ENCODE measurements at places on chromosomes 1 and 21.

- DNase-seq, result no peak
Measured at GRCh38 chr1:198361237-198361767, 179.2 kb downstream of the ATP6V1G3 start.

DNA sequence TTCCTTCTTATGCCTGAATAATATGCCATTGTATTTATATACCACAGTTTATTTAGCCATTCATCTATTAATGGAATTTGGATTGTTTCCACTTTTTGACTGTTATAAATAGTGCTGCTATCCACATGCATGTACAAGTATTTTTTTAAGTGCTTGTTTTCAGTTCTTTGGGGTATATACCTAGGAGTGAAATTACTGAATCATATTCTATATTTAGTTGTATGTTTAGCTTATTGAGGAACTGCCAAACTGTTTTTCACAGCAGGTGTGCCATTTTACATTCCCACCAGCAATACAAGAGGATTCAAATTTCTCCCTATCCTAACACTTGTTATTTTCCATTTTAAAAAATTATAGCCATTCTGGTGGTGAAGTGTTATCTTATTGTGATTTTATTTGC is 7.6 kb upstream of the HJV start:
- no peak for DNase-seq

DNA sequence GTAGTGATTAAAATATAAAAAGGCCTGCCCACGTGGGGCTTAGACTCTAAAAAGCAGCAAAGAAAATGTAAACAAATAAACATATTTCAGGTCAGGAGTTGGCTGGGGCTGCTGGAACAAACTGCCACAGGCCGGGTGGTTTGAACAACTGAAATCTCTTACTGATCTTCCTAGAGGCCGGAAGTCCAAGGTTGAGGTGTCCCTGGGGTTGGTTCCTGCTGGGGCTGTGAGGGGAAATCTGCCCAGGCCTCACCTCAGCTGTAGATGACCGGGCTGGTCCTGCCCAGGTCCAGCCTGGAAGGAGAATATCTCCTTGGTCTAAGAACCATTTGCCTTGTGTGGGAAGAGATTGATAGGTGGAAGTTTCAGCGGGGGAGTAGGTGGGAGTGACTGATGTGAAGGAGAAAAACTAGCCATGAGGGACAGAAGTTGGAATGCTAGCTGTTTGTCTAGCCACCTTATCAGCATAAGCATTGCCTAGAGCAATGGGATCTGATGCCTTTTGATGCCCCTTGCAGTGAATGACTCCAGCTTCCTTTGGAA is 221.1 kb downstream of the DYRK1A start:
- DNase-seq, result no peak

GRCh38 chr1:99685516-99686180 is 39.7 kb downstream of the PALMD start:
- peak; percentile 84 for DNase-seq

GRCh38 chr21:14284481-14284880 is 68.5 kb downstream of the RBM11 start:
- DNase-seq, result no peak

- no peak for DNase-seq
Measured at GRCh38 chr1:7587773-7588456, 183.2 kb upstream of the VAMP3 start.

- no peak for DNase-seq
Measured at GRCh38 chr1:95325349-95325748, 91.3 kb downstream of the RWDD3 start.

DNA sequence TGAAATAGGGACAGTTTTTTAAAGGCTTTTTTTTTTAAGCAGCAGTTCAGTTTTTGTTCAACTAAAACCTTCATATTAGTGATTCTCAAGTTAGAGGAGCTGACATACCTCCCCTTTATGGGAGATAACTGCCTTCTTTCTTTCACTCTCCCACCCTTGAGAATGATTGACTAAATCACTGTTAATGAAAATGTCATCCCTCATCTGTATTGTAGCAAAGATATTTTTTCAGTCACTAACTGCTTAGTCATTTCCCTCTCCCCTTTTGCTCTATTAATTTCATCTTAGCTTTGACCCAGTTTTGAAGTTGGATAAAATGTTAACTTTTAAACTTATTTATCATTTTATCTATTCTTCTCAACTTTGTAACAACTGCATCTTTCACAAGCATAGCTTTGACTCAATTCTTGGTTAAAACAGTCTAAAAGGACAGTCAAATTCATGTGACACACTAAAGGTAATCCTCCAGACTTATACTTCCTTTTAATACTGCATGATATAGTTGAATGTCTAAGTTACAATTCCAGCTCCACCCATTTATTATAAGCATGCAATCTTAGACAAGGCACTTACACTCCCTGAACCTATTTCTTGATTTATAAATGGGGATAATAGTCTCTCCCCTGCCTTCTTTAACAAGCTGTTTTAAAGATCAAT is 17.1 kb downstream of the CAPZA1 start:
- no peak for DNase-seq

- peak; percentile 68 for DNase-seq
Measured at GRCh38 chr1:63326106-63326472, 3.7 kb downstream of the FOXD3 start.

- DNase-seq, result no peak
Measured at GRCh38 chr1:47450606-47451005, 12.8 kb downstream of the FOXD2 start.

GRCh38 chr1:160494620-160495019 is 28.4 kb downstream of the SLAMF6 start:
- DNase-seq, result peak; percentile 8

GRCh38 chr1:228280106-228280901 is 72.5 kb downstream of the OBSCN start:
- no peak for DNase-seq

GRCh38 chr1:93670141-93670540 is 11.5 kb downstream of the BCAR3 start:
- DNase-seq, result no peak

DNA sequence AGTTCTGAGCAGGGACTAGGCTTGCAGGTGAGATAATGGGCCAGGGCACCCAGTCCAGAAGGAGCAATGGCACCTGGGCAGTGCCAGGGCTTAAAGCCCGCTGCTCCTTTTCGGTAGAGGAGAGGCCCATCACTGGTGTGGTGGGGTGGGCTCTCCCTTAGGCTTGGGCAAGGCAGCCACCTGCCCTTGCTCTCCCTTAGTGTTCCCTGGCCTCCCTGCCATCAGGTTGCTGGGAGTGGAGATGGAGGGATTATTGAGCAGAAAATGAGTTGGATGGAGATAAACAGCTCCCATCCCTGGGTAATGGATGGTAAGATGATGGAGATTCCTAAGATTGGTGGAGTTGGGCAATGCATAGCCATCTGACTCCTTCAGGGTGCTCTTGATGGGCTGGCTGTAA is 7.9 kb downstream of the MYOG start:
- DNase-seq, result no peak

GRCh38 chr1:229156872-229157271 is 114.0 kb upstream of the RAB4A start:
- peak; percentile 44 for DNase-seq

DNA sequence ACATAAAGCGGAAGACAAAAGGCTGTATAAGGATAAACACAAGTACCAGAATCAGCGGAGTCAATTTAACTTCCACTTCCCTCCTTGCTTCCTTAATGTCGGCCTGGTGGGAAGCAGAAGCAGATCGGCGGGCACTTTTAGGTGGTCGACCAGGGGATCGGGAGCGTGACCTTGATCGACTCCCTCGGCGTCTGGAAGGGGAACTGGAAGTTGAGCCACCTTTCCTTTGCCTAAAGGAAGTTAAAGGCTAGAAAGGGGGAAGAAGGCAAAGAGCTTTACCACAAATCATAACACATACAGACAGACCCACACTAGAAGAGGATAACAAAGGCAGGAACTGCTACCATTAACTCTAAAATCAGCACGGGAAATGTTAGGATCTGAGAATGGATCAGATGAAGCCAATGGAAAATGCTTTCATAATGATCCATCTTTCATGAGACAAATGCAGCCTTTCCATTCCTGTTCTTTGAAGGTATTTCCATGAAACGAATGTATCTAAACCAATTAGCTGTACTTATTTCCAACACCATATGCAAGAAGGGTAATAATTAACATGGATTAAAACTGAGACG is 5.7 kb downstream of the LBR start:
- no peak for DNase-seq

- peak; percentile 47 for DNase-seq
Measured at GRCh38 chr21:32604464-32604863, 7.7 kb downstream of the CFAP298 start.

- no peak for DNase-seq
Measured at GRCh38 chr1:119288751-119289150, 79.8 kb upstream of the HAO2 start.

- no peak for DNase-seq
Measured at GRCh38 chr1:67687649-67688048, 2.6 kb downstream of the GADD45A start.

DNA sequence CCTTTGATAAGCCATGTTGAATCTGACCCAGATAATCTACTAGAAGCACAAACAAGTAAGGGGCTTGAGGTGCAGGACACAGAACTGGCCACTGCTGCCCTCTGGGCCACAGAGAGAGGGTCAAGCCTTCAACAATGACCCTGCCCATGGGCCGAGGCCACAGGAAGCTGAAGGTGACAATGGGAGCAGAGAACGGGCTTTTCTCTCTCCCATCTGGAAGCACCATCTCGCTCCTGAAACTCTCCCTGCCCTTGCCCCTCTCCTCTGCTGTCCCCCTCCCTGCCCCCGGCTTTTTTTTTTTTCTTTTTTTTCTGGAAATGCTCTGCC is 133.1 kb upstream of the DUSP10 start:
- DNase-seq, result no peak

DNA sequence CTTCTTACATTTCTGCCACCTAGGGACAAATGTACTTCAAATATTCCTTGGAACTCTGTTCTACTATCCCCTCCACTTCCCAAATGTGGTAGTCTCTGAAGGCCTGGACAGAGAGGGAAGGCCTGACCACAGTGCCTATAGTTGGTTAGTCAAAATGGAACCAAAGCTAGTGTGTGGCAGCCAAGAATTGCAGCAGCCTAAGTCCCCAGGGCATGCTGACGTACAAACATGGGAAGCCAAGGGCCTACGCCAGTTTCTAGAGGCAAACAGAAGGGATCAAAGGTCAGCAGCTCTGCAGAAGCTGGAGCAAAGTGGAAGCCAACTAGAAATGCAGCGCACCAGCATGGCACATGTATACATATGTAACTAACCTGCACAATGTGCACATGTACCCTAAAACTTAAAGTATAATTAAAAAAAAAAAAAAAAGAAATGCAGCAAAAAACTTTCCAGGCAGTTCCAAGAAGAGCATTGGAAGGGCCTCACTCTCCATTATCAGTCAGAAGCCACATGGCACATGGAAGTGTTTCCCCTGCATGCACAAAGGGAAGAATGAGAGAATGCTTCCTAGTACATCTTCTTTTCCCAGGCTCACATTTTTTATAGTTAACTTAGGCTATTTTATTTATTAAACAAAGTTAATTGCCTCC is 39.4 kb upstream of the GADD45A start:
- DNase-seq, result peak; percentile 49

GRCh38 chr1:102595106-102595505 is 513.2 kb downstream of the COL11A1 start:
- no peak for DNase-seq

- no peak for DNase-seq
Measured at GRCh38 chr1:218217040-218217439, 68.1 kb upstream of the RRP15 start.

- no peak for DNase-seq
Measured at GRCh38 chr1:209382231-209383100, 201.0 kb upstream of the CAMK1G start.

GRCh38 chr1:71053758-71054157 is 6.1 kb upstream of the PTGER3 start:
- no peak for DNase-seq
